NCI-H1092 treated with DMSO at 0.1 percent for 48 hours (cell line): ENCODE measurements at places on chromosomes 1 and 21.

GRCh38 chr1:167650269-167651160 lies 20.5 kb downstream of the RCSD1 start:
- no peak for DNase-seq

GRCh38 chr1:246726255-246726679 lies 2.1 kb downstream of the SCCPDH start:
- no peak for DNase-seq

- no peak for DNase-seq
Observed at GRCh38 chr1:244347942-244348341, 103.8 kb downstream of the ADSS2 start.

GRCh38 chr1:47222476-47222875 lies 9.5 kb downstream of the TAL1 start:
- no peak for DNase-seq

DNA sequence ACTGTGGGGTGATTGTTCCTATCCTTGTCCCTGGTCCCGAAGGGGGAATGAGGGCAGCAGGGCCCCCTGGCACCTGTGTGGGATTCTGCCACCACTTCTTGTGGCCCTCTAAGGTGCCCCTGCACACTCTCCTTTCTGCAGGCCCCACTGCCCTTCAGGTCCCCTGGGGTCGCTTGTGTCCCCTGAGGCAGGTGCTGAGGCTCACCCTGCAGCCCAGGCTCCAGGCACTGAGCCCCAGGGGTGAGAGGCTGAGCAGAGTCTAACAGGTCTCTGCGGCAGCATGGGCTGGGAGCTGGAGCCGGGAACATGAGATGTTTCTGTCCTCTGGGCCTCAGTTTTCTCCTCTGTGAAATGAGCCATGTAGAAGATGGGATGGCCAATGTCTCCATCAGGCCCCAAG lies 211.0 kb upstream of the VAMP3 start:
- DNase-seq = no peak

DNA sequence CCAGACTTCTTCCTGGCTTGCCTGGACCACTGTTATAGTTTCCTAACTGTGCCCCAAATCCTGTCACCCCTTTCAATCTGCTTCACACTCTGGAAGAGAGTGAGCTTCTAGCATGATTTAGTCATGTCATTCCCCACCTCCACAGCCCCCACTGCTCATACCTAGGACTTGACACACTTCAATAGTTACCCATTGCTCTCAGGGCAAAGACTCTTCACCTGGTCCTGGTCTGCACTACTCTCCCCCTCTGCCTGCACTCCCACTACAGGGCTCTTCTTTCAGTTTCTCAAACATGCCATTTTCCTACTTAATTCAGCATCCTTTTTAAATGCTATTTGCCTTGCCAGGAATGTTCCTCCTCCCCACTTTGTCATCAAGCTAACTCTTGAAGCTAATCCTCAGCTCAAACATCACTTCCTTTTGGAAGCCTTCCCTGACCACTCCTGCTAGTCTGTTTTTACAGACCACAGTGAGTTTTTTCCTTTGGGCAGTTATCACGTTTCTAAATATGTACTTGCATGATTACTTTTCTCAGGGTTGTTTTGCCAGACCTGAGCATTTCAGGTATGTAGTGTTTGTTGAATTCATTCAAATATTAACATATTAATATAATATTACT lies 24.7 kb downstream of the CYP2J2 start:
- DNase-seq = no peak

- no peak for DNase-seq
Observed at GRCh38 chr1:53015508-53015860, 46.5 kb upstream of the PODN start.

DNA sequence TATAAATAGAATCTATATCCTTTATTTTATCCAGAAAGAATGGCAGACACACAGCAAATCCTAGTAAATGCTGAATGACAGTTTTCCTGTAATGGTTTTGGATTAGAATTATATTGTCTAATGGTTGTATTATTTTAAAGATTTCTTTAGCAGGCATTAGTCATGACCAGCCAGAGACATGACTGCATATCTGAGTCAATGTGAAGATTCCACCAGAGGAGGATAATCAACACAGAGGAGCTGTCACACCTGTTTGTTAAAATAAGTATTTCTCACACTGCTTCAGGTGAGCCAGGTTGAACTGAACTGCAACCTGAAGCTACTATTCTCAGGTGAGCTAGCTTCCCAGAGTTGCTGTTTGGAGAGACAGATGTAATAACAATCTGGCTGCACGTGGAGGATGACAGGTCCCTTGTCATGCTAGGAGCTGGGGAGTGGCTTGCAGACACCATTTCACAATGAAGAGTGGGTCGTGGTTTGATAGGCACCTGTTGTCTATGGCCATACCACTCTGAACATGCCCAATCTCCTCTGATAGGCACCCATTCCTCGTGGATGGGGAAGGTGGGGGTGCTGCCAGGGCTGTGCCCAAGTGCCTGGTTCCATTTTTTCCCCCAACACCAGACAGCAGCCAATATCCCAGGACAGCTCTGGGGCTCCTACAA lies 94.3 kb downstream of the KCNJ6 start:
- no peak for DNase-seq

- DNase-seq = peak; percentile 83
Observed at GRCh38 chr1:8370046-8370881, 52.4 kb downstream of the SLC45A1 start.

GRCh38 chr1:41420860-41421259 lies 59.6 kb downstream of the FOXO6 start:
- DNase-seq = no peak

GRCh38 chr1:2874607-2875480 lies 73.4 kb upstream of the TTC34 start:
- no peak for DNase-seq

GRCh38 chr21:16007943-16008342 lies 278.2 kb downstream of the USP25 start:
- no peak for DNase-seq

DNA sequence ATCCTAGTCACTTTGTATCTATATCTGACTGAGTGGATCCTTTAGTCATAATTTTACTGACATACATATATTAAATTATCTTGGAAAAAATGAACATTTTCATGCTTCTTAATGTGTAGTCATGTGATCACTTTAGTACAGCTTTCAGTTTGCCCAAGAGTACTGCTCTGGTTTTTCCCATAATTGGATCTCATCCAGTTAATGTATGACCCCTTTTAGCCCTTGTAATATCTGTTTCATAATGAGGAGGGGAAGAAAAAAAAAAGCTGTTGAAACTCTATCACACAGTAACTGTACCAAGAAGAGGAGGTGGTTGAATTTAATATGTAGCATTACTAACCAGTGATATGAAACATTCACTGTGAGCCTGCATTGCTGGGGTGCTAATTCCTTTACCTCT lies 328.7 kb downstream of the PTPRC start:
- no peak for DNase-seq

GRCh38 chr1:205589618-205590456 lies 42.0 kb downstream of the ELK4 start:
- no peak for DNase-seq

DNA sequence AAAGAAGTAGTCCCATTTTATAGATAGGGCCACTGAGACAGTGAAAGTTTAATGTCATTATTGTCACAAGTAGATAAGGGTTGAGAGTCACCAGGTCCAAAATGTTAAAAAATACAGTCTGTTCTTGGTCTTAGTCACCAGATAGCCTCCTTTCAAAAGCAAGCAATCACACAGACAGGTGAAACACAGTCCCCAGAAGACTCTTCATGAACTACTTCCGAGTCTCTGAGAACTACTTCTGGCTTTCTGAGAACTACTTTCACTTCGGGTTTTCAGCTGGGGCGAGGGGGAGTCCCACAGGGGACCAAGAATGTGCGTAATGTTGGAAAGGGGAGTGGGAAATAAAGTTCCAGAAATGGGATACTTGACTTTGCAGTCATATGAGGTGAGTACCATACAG lies 143.2 kb downstream of the HHIPL2 start:
- DNase-seq = no peak

DNA sequence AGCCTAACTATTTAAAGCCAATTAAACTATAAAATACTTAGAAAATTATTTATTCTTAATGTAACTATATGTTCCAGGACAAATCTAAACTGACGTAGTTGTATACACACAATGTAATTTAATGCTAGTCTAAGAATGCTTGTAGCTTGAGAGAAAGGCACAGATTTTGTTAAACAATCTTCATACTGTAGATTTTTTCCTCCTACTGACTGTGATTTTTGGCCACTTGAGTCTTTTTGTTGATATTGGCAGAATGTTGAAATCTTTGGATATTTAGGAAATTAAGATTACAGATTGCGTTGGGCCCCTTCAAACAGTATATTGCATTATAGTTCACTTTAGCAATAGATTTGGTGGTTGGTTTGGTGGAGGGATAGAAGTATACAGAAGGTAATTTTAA lies 40.5 kb downstream of the ATF3 start:
- no peak for DNase-seq

GRCh38 chr1:62682531-62682930 lies 5.7 kb downstream of the DOCK7 start:
- DNase-seq = no peak

DNA sequence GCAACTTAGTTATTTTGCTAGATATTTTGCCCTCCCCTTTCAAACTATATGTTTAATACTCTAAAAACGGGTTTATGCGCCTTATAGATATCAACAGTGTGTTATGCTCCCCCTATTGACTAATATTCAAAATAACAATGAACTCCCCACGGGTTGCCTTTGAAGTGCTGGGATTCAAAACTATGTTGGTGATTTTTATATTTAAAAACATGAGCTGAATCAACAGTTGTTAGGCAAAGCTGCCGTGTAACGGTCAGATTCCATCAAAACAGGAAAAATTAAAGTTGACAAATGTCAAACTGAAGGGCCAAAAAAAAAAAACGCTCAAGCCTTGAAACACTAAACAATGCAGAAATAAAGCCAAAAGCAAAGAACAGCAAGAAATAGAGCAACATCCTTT lies 2.5 kb downstream of the TGFBR3 start:
- no peak for DNase-seq

DNA sequence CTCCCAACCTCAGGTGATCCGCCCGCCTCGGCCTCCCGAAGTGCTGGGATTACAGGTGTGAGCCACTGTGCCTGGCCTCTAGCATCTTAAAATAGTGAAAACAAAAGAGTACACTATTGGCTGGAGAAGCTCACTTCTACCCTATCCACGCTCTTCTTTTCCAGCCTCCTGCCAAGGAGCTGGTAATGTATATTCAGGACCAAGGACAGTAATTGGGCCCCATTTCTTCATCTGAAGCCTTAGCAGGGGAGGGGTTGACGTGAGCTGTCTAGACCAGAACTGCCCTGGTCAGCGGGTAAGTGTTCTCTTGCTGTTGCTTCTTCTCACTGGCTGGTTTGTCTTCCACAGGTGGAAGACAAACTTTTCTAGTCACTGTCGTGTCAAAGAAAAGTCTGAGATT lies 70.2 kb downstream of the DNM3 start:
- DNase-seq = no peak

DNA sequence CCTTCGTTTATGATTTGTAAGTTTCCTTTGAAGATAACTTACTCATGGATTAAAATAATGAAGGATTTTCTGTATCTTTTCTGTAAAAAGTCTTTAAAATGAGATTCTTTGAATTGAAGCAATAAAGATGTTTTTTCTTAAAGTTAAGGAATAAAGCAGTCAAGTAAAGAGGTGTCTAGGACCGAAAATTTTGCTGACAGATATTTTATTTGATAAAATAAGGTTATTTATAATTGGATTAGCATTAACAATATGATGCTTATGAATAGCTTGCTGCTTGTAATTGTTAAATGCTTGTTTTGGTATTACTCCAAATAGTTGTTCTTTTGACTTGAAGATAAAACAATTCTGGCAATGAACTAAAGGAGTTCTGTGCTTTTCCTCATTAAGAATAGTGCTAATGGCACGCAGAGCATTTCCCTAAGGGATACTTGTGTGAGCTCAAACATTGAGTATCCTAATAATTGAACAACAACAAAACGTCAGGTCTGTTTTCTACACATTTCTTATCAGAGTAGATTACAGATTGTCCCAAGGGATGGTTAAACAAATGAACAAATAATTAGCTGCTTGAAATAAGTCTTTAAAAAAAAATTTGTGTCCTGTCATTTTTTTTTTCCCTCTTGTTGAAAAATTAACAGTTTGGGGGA lies 16.6 kb downstream of the TSNAX start:
- no peak for DNase-seq
